NCI-H748 treated with DMSO at 0.1 percent for 48 hours (cell line): ENCODE measurements at places on chromosomes 4 and X.

- DNase-seq = peak; percentile 64
Observed at GRCh38 chr4:153083447-153083947, 120.7 kb upstream of the TRIM2 start.

GRCh38 chrX:151722241-151722846 is 6.5 kb downstream of the FATE1 start:
- DNase-seq = peak; percentile 9

DNA sequence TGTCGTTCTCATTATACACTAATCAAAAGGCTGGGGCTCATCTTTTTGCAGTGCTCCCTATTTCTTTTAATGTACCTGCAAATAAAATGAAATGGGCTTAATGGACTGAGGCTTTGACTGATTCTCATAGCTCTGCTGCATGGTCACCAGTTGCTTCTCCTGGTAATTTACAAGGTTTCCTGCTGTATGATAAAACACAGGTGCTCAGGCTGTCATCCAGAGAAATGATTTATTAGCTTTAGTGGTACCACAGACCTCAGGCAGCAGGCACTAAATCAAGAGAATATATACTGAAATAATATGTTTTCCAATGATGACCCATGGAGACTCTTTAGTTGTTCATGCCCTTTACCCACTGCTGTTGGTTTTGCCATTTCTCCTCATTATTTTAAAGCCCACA is 137.7 kb downstream of the C4orf33 start:
- DNase-seq = no peak

GRCh38 chr4:106463622-106464021 is 95.0 kb upstream of the GIMD1 start:
- DNase-seq = no peak

DNA sequence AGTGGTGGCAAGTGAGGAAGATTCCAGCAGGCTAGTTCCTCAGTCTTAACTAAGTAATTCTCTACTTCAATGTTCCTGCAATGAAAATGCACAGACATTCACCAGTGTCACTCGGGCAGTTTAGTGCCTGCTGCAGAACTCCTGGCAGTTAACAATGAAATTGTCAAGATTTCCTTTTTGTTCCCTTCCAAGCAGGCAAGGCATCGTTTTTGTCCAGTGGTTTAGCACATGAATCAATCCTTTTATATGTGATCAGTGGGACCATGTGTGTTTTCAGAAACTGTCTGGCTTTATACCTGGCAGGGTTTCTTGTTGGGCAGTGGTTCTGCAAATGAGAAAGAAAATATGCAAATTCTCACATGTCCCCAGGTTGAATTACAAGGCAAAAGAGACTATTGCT is 122.2 kb downstream of the GBA3 start:
- no peak for DNase-seq

GRCh38 chr4:119971431-119972084 is 95.1 kb downstream of the MAD2L1 start:
- no peak for DNase-seq

GRCh38 chr4:68184923-68185322 is 55.3 kb upstream of the TMPRSS11F start:
- DNase-seq = no peak

- DNase-seq = no peak
Observed at GRCh38 chr4:68960294-68961163, 8.9 kb upstream of the UGT2A3 start.

- no peak for DNase-seq
Observed at GRCh38 chr4:52743444-52744019, 7.7 kb downstream of the ERVMER34-1 start.

DNA sequence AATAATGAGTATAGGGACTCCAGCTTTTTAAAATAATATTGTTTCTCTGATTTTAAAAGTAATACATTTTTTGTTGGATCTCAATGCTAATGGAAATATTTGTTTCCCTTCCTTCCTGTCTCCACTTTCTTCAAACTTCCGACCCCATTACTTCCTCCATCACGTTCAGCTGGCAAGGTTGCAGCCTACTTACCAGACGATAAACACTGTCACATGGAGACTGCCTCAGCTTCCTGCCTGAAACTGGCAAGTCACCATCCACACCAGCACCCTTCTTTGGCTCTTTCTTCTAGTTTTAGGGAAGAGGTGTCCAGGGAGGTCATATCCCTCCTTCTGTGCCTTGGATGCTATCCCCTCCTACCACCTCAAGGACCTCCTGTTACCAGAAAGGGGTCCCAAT is 3.4 kb upstream of the INTU start:
- no peak for DNase-seq

DNA sequence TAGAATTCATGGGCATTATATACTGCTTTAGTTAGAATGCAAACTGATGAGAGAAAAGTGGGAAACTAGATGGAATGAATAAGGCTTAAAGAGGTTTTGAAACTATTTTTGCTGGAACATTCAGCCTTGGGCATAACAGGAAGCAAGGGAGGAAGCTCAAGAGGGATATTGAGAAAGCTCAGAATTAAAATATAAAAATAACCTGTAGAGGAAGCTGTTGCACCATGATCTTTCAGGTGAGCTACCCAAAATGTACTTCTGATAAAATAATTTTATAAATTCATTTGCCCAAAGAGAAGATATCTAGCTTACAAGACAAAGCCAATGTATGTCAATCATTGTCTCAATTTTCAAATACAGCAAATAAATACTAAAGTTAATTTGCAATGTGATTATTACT is 11.3 kb downstream of the GC start:
- no peak for DNase-seq

DNA sequence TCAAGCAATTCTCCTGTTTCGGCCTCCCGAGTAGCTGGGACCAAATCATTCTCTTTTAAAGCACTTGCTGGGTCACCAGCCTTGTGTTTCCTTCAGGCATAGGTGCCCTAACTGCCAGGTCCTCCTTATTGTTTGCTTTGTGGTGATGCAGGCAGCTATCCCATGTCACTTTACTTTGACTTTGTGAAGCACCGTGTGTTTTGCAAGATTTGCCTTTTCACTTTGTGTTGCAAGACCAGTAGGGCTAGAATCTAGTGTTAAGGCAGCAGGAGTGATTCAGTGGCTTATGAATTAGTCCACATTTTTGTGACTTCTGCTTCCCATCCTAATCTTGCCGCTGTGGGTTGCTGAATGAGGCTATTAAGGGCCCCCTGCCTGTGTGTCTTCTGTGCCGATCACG is 20.2 kb downstream of the SYAP1 start:
- DNase-seq = no peak
